ENCODE measurements at places on chromosomes 7 and 10.

GRCh38 chr7:139061416-139061815 is 25.6 kb upstream of the ZC3HAV1L start:
- DNase-seq: no peak

DNA sequence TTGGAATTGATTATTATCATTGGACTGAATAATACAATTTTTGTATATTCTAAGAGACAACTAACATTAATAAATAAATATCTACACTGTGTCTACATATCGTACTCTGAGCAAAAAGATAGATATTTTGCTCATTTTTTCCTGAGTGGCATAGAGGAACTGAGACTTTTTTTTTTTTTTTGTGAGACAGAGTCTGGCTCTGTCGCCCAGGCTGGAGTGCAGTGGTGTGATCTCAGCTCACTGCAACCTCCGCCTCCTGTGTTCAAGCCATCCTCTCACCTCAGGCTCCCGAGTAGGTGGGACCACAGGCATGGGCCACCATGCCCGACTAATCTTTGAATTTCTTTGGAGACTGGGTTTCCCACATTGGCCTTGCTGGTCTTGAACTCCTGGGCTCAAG is 14.0 kb downstream of the KMT2E start:
- no peak for DNase-seq

- DNase-seq: no peak
These were observed 12.5 kb downstream of the ADRA2A start for GRCh38 chr10:111089293-111089692.

GRCh38 chr10:132687893-132688579 is 97.9 kb downstream of the NKX6-2 start:
- DNase-seq: no peak

DNA sequence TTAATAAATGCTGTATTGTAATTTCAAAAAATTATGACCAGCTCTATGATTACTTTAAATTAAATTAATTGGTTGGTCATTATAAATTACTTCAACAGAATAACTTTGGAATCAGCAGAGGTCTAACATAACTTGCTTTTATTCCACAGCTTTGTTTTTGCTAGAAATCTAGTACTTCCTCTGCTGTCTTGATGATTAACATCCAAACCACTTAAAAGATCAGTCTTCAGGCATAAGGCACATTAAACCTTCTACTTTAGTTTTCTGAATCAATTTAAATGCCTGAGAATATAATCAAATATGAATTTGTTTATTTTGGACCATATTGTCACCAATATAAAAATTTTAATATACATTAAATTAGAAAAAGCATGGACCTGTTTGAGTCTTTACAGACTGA is 465.3 kb downstream of the ARL4A start:
- no peak for DNase-seq

DNA sequence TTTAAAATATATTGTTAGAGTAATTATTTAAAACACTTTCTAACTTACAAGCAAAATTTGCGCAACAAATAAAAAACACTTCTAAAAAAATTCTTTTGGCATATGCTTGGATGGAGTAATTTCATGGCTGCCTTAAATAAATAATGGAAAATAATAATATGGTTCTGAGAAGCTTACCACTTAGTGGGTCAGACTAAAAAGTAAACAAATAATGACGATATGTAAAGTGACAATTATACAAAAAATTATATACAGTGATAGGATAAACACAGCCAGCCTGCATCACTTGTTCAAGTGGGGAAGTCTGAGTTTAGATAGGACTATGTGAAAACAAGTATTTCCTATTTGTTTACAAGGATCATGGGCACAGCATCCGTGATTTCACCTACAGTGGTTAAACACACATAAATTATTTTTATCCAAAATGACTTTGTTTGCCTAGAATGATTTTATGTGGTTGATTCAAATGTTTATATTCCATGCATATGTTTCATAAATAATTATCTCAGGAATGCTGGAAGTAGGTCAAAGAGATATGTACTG is 141.7 kb upstream of the SEMA3D start:
- DNase-seq: no peak

GRCh38 chr7:73828107-73828803 is 2.5 kb upstream of the CLDN4 start:
- DNase-seq: no peak

- no peak for DNase-seq
These were observed 190.1 kb downstream of the SDHAF3 start for GRCh38 chr7:97307521-97308108.
